CD8-positive, alpha-beta memory T cell (primary cell): ENCODE measurements at places on chromosomes 5 and 9.

- no peak for DNase-seq
Observed at GRCh38 chr9:7165331-7165975, 407.7 kb downstream of the KDM4C start.

DNA sequence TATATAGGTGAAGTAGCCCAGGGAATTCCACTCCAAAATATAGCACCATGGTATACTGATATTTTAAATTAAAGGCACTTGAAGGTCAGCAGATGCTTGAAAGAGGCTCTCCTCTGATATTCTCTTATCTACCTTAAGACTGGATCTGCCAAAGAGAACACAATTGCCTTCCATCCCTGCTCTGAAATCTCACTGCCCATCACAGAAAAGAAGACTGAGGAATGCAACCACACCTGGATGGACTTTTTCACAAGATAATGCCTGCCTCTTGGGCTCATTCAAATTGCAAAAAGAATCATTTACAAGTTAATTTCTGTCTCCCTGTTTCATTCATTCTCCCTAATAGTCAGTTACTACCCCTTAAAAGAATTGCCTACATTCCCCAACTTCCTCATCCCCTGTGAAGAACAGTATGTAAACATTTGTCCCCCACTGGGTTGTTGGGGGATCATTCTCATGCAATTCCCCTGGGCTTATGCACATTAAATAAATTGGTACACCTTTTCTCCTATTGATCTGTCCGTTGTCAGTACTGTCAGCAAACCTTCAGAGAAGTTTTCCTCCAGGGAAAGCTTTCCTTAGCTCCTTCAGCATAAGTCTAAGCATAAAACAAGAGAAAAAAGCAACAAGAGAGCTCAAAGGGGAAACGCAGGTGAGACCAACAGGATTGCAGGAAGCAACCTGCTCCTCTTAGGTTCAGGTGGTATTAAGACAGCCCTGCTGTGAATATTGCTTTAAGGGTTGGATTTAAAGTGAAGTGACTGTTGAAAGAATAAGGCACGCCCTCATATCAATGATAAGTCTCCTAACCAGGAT lies 171.4 kb upstream of the SLC30A5 start:
- DNase-seq = no peak

DNA sequence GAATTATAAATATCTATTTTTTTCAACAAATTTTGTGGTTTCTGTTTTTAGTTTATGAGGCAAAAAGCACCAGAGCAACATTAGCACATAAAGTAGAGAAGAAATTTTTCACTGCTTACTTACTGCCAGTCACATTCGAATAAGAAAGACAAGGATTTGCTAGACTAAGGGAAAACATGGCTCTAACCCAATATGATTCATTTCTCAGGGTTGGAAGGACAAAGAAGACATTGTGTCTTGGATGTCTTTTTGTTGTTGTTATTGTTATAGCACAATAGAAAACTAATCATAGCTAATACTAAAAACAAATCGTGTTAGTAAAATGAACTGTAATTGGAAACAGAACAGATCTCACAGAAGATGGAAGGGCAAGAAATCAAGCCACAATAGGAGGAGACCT lies 90.9 kb upstream of the SLCO6A1 start:
- no peak for DNase-seq

DNA sequence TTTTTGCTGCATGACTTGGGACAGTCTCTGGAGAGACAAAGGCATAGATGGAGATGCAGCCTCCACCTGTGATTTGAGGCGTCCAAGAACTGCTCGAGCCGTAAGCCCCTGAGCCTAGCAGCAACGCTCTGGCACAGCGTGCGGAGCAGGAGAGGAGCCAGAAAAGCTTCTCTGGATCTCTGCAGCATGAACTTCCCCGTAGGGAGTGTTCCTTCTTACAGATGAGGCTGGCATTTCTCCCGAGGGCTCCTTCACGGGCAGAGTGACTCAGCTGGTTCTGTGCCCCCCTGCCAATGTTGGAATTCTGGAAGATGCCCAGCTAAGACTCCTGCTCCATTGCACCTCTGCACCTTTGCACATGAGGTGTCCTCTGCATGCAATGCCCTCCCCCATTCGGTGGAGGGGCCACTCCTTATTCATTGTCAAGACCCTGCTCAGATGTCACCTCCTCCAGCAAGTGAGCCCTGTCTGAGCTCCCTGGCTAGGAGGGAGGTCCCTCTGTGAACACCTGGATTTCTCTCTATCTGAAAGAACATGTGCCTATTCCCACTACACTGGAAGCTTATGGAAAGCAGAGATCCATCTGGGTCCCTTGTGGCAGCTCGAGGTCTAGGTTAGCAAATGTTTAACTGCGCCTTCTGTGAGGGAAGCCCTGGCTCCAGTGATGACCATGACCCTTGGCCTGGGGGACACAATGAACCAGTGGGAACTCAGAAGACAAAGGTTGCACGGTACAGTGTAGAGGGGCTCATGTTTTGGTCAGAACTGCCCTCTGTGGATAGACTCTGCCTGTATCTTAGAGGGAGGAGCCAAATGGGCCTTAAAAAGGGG lies 39.6 kb downstream of the SH3PXD2B start:
- DNase-seq = no peak

DNA sequence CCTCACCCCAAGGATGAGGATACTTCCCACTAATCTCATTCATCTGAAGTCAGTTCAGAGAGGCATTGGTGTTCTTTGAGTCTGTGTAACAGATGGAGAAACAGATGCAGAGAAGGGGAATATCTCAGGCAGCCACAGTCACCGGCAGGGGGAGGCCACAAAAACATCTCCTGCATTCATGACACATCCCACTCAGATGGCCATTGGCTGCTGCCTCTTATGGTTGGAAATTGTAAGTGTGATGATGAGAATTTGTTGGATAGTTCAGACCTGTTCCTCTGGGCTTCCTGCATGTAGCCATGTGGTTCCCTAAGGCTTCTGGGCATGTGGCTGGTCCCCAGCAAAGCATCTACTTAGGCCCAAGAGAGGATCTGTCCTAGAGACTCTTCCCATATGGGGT lies 45.9 kb upstream of the GABRP start:
- DNase-seq = no peak

DNA sequence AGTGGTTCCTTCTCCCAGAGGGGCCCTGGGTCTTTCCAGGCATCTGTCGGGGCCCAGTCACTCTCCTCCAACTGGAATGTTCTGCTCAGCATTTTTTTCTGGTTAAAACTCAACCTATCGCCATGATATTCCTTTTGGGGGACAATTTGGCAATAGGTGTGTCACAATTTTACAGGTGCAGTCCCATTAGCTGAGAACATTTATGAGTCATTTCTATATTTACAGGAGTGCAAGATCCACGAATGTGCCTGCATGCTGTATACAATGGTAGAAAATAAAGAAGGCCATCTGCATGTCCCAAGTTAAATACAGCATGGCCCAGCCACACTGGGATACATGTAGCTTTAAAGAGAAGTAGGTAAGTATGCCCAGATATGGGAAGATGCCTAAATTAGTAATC lies 28.8 kb upstream of the SEMA4D start:
- DNase-seq = no peak
